CD4-positive, alpha-beta T cell (primary cell): ENCODE measurements at places on chromosomes 11 and 22.

- H3K27me3 ChIP-seq, result no peaks in the 10 kb centered on the region
- no peak overlapping the region for H3K27ac ChIP-seq
- H3K36me3 ChIP-seq, result peaks cover 58% of the 10 kb centered on the region
- no peak overlapping the region for H3K4me3 ChIP-seq
Measured at GRCh38 chr11:134207538-134208239, 16.1 kb downstream of the NCAPD3 start.

GRCh38 chr11:55942785-55943392, 6.7 kb upstream of the OR5I1 start:
- H3K36me3 ChIP-seq, result no peaks in the 10 kb centered on the region
- no peak for DNase-seq
- no peaks in the 10 kb centered on the region for H3K4me1 ChIP-seq
- H3K27me3 ChIP-seq, result no peaks in the 10 kb centered on the region

- no peak for DNase-seq
- no peak overlapping the region for H3K27ac ChIP-seq
- no peaks in the 10 kb centered on the region for H3K4me1 ChIP-seq
- H3K4me3 ChIP-seq, result no peak overlapping the region
- H3K36me3 ChIP-seq, result no peaks in the 10 kb centered on the region
- H3K27me3 ChIP-seq, result no peaks in the 10 kb centered on the region
Measured at GRCh38 chr22:25888399-25889054, 146.5 kb downstream of the MYO18B start.

GRCh38 chr11:125182573-125182972, 18.0 kb downstream of the PKNOX2 start:
- H3K27me3 ChIP-seq, result peaks cover 5% of the 10 kb centered on the region
- no peaks in the 10 kb centered on the region for H3K36me3 ChIP-seq
- no peaks in the 10 kb centered on the region for H3K4me1 ChIP-seq
- H3K4me3 ChIP-seq, result no peak overlapping the region
- no peak overlapping the region for H3K27ac ChIP-seq
